ENCODE measurements at places on chromosomes 11 and 22.

DNA sequence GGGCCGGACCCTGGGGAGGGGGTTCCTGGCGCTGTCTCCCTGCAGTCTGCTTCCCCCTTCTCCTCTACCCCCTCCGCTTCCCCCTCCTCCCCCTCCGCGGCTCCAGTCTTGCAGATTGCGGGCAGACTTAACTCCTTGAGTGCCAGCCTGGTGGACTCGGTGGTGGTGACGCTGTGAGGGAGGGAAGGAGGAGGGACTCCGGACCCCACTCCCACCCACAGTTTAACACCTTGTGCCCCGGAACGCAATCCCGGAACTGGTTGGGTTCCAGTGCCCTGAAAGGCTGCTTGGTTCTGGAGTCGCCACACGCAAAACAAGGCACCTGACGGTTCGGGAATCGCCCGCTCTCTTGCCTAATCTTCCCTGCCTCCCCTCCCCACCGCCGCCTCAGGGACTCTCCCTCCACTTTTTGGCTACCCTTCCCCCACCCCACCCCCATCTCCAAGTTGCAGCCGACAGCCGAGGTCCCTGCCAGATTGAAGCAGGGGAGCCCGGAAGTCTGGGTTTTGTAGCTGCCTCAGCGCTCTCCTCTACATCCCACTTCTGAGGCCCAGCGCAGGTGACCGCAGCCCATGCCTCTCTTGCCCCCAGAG is 3.9 kb upstream of the BCL9L start:
- peak; percentile 76 for DNase-seq

GRCh38 chr11:105241136-105241535 is 101.6 kb upstream of the CARD18 start:
- DNase-seq: no peak

- no peak for DNase-seq
Observed at GRCh38 chr11:84714316-84714780, 912.8 kb downstream of the DLG2 start.

- DNase-seq: no peak
Observed at GRCh38 chr22:47406896-47407295, 644.4 kb downstream of the TBC1D22A start.

GRCh38 chr11:86106916-86107315 is 38.0 kb upstream of the PICALM start:
- no peak for DNase-seq

DNA sequence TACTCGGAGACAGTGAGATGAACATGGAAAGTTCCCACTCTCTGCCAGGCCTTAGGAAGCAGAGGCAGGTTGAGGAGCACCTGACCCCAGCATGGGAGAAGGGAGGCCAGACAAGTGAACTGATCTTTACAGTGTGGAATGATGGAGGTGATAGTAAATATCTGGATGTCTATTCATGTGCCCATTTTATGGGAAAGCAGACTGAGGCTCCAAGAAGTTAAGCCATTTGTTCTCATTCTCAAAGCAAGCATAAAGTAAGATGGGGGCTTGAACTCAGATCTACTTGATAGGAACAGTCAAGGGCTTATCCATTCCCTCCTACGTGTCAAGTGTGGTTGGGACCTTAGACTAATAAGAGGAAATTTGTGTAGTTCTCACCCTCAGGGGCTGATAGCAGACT is 461.5 kb downstream of the MN1 start:
- DNase-seq: no peak

GRCh38 chr11:124277804-124278203 is 21.6 kb downstream of the OR8G5 start:
- DNase-seq: no peak

DNA sequence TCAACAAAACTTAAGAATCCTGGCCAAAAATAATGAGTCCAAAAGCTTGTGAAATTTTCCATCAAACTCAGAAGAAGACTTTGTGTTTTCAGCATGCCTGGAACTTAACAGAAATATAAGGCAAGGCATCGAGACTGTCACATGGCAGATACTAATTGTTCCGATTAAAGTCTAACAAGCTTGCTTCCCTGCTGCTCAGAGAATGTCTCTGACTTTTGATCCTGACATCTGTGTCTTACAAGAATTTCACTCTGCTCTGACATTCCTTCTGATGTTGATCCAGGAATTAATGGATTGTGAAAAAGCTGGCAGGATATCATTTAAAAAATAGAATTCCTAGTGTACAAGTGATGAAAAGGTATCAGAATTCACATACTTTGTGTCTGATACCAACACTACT is 170.2 kb downstream of the DCDC1 start:
- no peak for DNase-seq

DNA sequence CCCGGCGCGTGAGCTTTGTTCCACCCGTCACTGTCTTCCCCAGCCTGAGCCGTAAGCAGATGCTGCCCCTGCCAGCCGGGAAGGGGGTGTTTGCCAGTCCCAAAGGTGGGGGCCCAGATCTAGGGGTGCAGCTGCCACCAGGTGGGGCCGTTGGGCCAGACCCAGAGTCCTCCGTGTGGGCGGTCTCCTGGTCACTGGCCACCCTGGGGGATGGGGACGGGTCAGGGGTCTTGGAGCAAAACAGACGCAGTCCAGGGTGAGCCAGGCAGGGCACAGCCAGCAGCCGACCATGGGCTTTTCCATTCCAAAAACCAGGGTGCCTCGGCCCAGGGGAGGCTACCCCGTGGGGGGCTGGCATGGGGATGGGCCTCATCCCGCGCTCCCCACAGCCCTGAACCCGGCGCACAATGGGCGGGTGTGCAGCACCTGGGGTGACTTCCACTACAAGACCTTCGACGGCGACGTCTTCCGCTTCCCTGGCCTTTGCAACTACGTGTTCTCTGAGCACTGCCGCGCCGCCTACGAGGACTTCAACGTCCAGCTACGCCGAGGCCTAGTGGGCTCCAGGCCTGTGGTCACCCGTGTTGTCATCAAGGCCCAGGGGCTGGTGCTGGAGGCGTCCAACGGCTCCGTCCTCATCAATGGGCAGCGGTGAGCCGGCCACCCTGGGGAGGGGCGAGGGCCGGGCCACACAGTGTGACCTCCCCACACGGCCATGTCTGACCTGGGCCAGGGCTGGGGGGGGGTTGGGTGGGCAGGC is 3.5 kb downstream of the MUC5B start:
- DNase-seq: no peak

Data from T follicular helper cell (primary cell).